ENCODE measurements at places on chromosomes 2 and 18. TPM values are rescaled to one million over a fixed set of nuclear protein-coding genes. Genes with fewer than 3 reads are reported as not detected.

VWA3B gene
- 0.40 TPM for total RNA-seq

EFR3B gene
- total RNA-seq, result 0.48 TPM

IL36A gene
- 167 TPM for total RNA-seq

HOXD9 gene
- total RNA-seq, result 1.1 TPM

AQP4 gene
- 0.08 TPM for total RNA-seq

STPG4 gene
- 0.16 TPM for total RNA-seq

GYPC gene
- total RNA-seq, result 4.9 TPM

PSTPIP2 gene
- 4.7 TPM for total RNA-seq

REG1B gene
- not detected for total RNA-seq

CYRIA gene
- 1.3 TPM for total RNA-seq

SLC23A3 gene
- total RNA-seq, result 0.64 TPM
